ENCODE measurements at places on chromosomes 13 and 19.

- no peaks in the 10 kb centered on the region for H3K27me3 ChIP-seq
- peak overlapping the region; percentile 71 for H3K27ac ChIP-seq
- H3K4me1 ChIP-seq: peaks cover 10% of the 10 kb centered on the region
- DNase-seq: peak; percentile 81
- H3K4me3 ChIP-seq: no peak overlapping the region
Observed at GRCh38 chr13:98454389-98454881, 122.5 kb downstream of the STK24 start.

- H3K4me1 ChIP-seq: no peaks in the 10 kb centered on the region
- H3K27ac ChIP-seq: no peak overlapping the region
- DNase-seq: no peak
- H3K4me3 ChIP-seq: no peak overlapping the region
- H3K27me3 ChIP-seq: no peaks in the 10 kb centered on the region
Observed at GRCh38 chr19:41610789-41611188, 16.1 kb downstream of the CEACAM4 start.

DNA sequence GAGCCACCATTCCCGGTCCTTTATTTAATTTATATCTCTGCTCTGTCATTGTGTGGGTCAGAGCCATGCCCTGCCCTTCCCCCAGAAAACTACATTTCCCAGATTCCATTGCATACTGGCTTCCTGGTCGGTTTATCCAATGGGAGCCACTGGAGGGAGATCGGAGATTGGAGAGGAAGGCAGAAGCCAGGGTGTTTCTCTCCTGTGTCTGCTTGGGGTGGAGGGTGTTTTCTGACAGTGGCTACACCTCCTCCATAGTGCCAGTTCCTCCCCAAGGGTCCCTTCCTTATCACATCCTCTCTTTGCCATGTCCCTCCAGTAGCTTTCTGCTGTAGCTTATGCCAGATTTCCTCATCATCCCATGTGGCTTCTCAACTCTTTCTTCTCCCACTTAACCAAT is 19.0 kb downstream of the OLFM2 start:
- H3K4me1 ChIP-seq: peaks cover 4% of the 10 kb centered on the region
- peak; percentile 45 for DNase-seq
- H3K4me3 ChIP-seq: no peak overlapping the region
- H3K27me3 ChIP-seq: peaks cover 13% of the 10 kb centered on the region
- no peaks in the 10 kb centered on the region for H3K36me3 ChIP-seq
- no peak overlapping the region for H3K27ac ChIP-seq

- no peaks in the 10 kb centered on the region for H3K27me3 ChIP-seq
- H3K27ac ChIP-seq: no peak overlapping the region
- no peak overlapping the region for H3K4me3 ChIP-seq
- DNase-seq: no peak
- no peaks in the 10 kb centered on the region for H3K36me3 ChIP-seq
- no peaks in the 10 kb centered on the region for H3K4me1 ChIP-seq
Observed at GRCh38 chr13:52974711-52975110, 53.9 kb upstream of the OLFM4 start.

DNA sequence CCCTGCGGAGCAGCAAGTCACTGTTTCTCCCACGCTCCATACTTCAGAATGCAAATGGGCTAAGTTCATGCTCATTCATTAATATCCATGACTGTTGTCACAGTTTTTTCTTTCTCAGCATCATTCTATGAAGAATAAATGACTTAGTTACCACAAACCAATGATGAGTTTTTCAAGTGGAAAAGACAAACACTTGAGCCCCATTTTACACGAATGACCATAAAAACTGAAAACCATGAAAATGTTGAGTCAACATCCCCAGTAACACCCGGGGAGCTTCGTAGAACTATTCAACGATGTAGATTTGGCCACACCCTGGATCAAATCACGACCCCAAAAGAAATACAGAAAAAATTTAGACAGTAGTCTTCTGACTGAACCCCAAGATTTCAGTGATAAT is 99.8 kb upstream of the GJB6 start:
- no peak overlapping the region for H3K27ac ChIP-seq
- peaks cover 2% of the 10 kb centered on the region for H3K27me3 ChIP-seq
- no peaks in the 10 kb centered on the region for H3K36me3 ChIP-seq
- H3K4me1 ChIP-seq: no peaks in the 10 kb centered on the region
- no peak for DNase-seq
- no peak overlapping the region for H3K4me3 ChIP-seq

DNA sequence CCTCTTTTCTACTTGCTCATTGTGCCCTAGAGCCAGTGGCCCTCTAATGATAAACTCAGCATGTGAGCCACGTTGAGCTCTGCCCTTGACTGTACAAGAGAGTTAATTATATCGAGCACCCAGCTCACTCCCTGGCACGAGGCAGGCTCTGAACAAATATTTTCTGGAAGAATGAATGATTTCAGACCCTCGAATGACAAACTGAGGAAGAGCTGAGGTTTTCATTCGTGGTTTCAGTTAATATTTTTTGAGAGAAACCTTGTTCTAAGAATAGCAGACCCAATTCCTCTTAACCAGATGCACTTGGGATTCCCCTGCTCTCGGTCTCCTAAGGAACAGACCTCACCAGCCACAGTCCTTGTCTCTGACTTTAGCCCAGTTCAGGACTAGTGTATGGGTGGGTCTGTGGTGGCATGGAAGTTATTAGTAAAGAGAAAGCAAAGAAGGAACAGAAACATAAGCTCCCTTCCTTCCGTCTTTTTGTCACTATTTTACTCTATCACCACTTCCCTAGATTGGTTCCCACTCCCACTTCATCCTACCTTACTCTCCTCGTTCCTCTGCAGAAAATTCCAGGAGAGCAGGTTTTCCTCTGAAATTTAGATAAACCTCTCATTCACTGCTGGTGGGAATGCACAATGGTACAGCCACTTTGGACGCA is 22.1 kb upstream of the WDFY2 start:
- no peak overlapping the region for H3K4me3 ChIP-seq
- H3K4me1 ChIP-seq: no peaks in the 10 kb centered on the region
- no peak overlapping the region for H3K27ac ChIP-seq
- no peak for DNase-seq

DNA sequence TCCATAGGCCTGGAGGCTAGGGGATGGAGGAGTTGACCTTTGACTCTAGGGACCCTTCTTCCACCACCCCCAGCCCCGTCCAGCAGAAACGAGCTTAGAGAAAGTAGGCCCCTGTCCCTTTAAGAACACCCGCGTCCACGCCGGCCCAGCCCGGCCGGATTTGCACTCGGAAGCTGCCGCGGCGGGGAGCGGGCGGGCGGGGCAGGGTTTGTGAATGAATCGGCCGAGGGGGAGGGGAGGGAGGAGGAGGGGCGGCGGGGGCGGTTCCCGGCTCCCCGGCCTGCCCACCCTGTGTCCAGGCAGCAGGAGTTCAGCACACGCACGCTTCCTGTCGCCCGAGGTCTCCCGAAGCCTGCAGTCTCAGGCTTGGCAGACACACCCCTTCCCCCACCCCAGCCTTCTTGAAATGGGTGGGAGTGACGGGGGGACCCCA is 1.5 kb downstream of the UNC13A start:
- DNase-seq: peak; percentile 44
- no peak overlapping the region for H3K27ac ChIP-seq
- H3K4me1 ChIP-seq: no peaks in the 10 kb centered on the region
- no peaks in the 10 kb centered on the region for H3K36me3 ChIP-seq
- H3K4me3 ChIP-seq: no peak overlapping the region
- peaks cover 3% of the 10 kb centered on the region for H3K27me3 ChIP-seq

GRCh38 chr13:20270163-20270865 is 38.2 kb upstream of the GJB6 start:
- peak; percentile 32 for DNase-seq
- no peak overlapping the region for H3K4me3 ChIP-seq
- H3K27ac ChIP-seq: no peak overlapping the region
- H3K36me3 ChIP-seq: no peaks in the 10 kb centered on the region
- H3K27me3 ChIP-seq: no peaks in the 10 kb centered on the region

DNA sequence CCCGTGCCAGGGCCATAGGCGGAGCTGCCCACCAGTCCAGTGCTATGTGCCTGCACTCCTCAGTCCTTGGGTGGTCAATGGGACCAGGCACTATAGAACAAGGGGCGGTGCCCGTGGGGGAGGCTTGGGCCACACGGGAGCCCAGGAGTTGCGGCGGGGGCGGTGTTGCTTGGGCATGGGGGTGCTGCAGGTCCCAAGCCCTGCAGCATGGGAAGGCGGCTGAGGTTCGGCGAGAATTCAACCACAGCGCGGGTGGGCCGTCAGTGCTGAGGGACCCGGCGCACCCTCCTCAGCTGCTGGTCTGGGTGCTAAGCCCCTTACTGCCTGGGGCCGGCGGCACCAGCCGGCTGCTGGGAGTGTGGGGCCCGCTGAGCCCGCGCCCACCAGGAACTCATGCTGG is 242.2 kb upstream of the SGCG start:
- peaks cover 6% of the 10 kb centered on the region for H3K36me3 ChIP-seq
- no peaks in the 10 kb centered on the region for H3K27me3 ChIP-seq
- H3K4me3 ChIP-seq: no peak overlapping the region
- no peak for DNase-seq
- H3K27ac ChIP-seq: no peak overlapping the region

GRCh38 chr19:7970716-7971448 is 27.4 kb upstream of the TIMM44 start:
- no peaks in the 10 kb centered on the region for H3K4me1 ChIP-seq
- peak; percentile 30 for DNase-seq
- H3K4me3 ChIP-seq: no peak overlapping the region
- H3K27ac ChIP-seq: no peak overlapping the region
- no peaks in the 10 kb centered on the region for H3K27me3 ChIP-seq

GRCh38 chr13:68428292-68428691 is 1198.2 kb upstream of the PCDH9 start:
- no peak overlapping the region for H3K4me3 ChIP-seq
- DNase-seq: no peak
- no peaks in the 10 kb centered on the region for H3K27me3 ChIP-seq
- no peaks in the 10 kb centered on the region for H3K4me1 ChIP-seq
- H3K27ac ChIP-seq: no peak overlapping the region
- no peaks in the 10 kb centered on the region for H3K36me3 ChIP-seq

DNA sequence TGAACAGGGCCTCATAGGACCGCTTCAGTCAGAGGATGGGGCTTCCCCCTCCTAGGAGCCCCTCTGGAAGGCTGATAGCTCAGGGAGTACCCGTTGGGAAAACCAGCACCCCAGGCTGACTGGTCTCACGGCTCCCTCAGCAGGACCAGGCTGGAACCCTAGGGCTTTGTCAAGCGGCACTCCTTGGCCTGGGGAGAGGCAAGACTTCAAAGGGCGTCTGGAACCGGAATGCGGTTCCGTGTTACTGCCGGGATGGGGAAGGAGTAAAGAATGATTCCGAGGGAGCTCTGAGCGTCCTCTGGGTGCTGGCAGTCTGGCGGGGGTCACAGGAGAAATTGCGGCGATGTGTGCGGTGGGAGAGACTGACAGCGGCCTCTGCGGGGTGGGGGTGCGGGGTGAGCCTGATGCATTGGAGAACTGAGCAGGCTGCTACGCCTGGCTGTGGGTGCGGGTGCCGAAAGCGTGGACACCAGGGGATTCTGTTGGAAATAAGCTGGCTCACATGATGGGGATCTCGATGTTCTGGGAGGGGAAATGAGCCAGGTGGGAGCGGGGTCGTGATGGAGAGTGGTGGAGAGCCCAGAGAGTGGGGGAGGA is 1.9 kb downstream of the COX6B2 start:
- H3K27me3 ChIP-seq: peaks cover 45% of the 10 kb centered on the region
- H3K36me3 ChIP-seq: no peaks in the 10 kb centered on the region
- DNase-seq: no peak
- no peak overlapping the region for H3K27ac ChIP-seq
- H3K4me3 ChIP-seq: no peak overlapping the region

DNA sequence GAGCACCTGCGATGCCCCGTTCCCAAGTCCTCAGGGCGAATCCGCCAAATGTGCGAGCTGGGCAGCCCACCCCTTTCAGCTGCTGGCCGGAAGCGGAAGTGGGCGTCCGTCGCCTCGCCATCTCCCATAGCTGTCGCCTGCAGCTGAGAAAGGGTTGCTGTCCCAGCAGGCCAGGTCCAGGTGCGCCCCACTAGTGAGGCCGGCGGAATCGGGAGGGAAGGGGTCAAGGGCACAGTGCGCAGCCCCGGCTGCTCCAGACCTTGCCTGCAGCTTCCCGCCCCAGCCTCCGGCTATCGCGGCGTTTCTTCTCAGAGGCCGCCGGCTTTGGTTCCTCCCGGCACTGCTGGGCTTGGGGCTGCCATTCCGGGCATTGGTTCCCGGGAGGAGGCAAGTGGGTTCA is at the start of gene ZNF177:
Gene ZNF177, plus strand, starts transcription at position 109 of the 400 bp plus-strand sequence. CDS start 15,299 bp downstream, outside the sequence.
- no peak within 1 kb of the TSS for H3K27ac ChIP-seq
- no peaks in the 10 kb centered on the region for H3K27me3 ChIP-seq
- peaks cover 6% of the 10 kb centered on the region for H3K4me1 ChIP-seq

- H3K27ac ChIP-seq: no peak overlapping the region
- no peak overlapping the region for H3K4me3 ChIP-seq
- H3K4me1 ChIP-seq: no peaks in the 10 kb centered on the region
- H3K27me3 ChIP-seq: no peaks in the 10 kb centered on the region
- no peaks in the 10 kb centered on the region for H3K36me3 ChIP-seq
Observed at GRCh38 chr19:28521614-28522544, 691.1 kb downstream of the UQCRFS1 start.

DNA sequence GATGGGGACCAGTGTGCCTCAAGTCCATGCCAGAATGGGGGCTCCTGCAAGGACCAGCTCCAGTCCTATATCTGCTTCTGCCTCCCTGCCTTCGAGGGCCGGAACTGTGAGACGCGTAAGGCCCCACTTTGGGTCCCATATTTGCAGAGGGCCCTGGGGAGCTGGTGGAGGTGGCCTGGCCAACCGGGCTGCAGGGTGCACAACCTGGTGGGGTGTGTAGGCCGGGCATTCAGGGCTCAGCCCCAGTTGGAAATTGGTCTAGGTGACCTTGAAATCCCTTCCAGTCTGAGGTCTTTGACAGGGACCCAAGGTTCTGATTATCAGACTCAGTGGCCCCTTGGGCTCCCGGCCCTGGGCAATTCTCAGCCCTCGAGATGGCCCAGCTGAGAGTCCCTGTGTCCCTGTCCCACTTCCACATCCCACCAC is 8.3 kb downstream of the F7 start:
- DNase-seq: no peak
- H3K36me3 ChIP-seq: no peaks in the 10 kb centered on the region
- H3K4me3 ChIP-seq: no peak overlapping the region
- no peak overlapping the region for H3K27ac ChIP-seq
- H3K4me1 ChIP-seq: peaks cover 9% of the 10 kb centered on the region

GRCh38 chr13:113398963-113399754 is 35.2 kb upstream of the GRTP1 start:
- no peak overlapping the region for H3K4me3 ChIP-seq
- no peaks in the 10 kb centered on the region for H3K36me3 ChIP-seq
- peak overlapping the region; percentile 74 for H3K27ac ChIP-seq
- peaks cover 33% of the 10 kb centered on the region for H3K4me1 ChIP-seq
- DNase-seq: no peak

- no peak for DNase-seq
- H3K36me3 ChIP-seq: peaks cover 6% of the 10 kb centered on the region
- no peak overlapping the region for H3K27ac ChIP-seq
- H3K27me3 ChIP-seq: peaks cover 14% of the 10 kb centered on the region
Observed at GRCh38 chr19:2729943-2730818, 9.0 kb upstream of the DIRAS1 start.
